ENCODE measurements at places on chromosomes 7 and 10.

DNA sequence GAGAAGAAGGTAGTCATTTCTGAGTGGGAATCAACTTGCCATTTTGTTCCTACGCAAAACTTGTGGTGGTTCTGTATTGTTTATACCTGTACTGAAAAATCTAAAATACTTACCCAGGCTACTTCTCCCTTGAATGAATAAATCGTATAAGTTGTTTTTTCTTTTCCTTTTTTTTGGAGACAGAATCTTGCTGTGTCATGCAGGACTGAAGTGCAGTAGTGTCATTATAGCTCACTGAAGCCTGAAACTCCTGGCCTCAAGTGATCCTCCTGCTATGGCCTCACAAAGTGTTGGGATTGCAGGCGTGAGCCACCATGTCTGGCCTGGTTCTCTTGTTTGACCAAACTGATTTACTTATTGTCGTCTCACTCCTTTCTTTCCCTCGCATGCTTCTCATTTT is 27.9 kb downstream of the LUC7L2 start:
- no peak for DNase-seq
- H3K27ac ChIP-seq = no peak overlapping the region
- peaks cover 11% of the 10 kb centered on the region for H3K36me3 ChIP-seq

DNA sequence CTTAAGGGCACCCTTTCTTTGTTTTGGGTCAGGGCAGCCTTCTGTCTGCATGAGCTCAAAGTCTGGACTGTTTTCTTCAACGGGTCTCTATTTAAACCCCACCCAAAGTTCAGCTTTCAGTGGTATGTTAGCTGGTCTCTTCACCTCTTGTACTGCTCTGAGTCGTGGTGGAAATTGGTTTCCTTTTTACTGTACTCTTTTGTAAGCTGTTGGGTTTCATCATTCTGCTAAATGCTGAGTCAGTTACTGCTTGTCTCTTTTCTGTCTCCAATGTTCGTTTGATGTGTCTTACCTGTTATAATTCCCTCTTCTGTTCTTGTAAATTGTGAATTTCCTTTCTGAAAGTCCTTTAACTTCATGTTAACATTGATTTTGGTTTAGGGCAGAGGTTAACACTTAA is 64.1 kb upstream of the MALRD1 start:
- no peaks in the 10 kb centered on the region for H3K4me1 ChIP-seq
- no peaks in the 10 kb centered on the region for H3K36me3 ChIP-seq
- no peak overlapping the region for H3K27ac ChIP-seq
- no peaks in the 10 kb centered on the region for H3K27me3 ChIP-seq
- no peak overlapping the region for H3K4me3 ChIP-seq

DNA sequence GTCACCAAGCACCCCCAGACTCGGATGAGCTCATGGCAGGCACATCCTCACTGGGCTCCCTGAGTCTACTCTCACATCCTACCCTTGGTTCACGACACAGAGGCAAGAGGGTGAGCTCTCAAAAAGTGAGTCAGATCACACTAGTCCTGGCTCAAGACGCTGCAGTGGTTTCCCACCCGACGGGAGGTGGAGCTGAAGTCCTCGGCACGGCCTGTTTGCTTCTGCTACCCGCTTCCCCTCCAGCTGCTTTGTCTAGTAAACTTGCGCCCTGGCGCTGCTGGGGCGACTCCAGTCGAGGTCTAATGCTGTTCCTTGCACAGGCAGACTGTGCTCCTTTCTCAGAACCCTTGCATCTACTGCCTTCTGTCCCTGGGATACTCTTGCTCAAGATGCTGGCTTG is 13.5 kb upstream of the SFMBT2 start:
- DNase-seq = no peak
- H3K27me3 ChIP-seq = peaks cover 18% of the 10 kb centered on the region
- no peak overlapping the region for H3K4me3 ChIP-seq
- H3K4me1 ChIP-seq = no peaks in the 10 kb centered on the region
- H3K36me3 ChIP-seq = no peaks in the 10 kb centered on the region
- H3K27ac ChIP-seq = no peak overlapping the region

GRCh38 chr7:92485267-92485892 is 7.6 kb upstream of the ERVW-1 start:
- no peaks in the 10 kb centered on the region for H3K4me1 ChIP-seq
- H3K36me3 ChIP-seq = peaks cover 11% of the 10 kb centered on the region
- no peaks in the 10 kb centered on the region for H3K27me3 ChIP-seq
- DNase-seq = no peak
- no peak overlapping the region for H3K4me3 ChIP-seq

DNA sequence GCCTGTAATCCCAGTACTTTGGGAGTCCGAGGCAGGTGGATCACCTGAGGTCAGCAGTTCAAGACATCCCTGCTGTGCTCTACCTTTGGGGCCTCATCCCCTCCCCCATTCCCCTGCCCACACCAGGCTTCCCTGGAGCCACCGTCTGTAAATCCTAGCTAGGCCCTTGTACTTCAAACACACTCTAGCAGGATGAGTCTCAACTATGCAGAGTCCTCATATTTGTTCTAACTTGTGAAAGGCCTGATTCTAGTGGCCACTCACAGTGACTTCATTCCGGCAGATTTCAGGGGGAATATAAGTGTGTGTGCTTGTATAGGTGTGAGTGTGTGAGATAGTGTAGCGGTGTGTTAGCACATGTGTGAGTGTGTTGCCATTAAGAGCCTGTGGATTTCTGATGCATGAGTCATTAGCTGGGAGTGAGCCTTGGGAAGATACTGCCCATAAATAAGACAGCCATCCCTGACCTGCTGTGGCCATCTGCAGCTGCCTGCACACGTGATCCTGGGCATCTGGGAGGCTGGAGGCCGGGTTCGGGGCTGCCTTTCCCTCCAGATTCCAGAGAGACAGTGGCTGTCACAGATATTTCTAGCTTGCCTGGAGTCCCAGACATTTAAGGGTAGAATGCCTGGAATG is 1.7 kb upstream of the NEURL1 start:
- H3K4me3 ChIP-seq = peak overlapping the region; percentile 8
- H3K27ac ChIP-seq = peak overlapping the region; percentile 82
- H3K36me3 ChIP-seq = no peaks in the 10 kb centered on the region
- peak; percentile 53 for DNase-seq
- peaks cover 17% of the 10 kb centered on the region for H3K27me3 ChIP-seq

DNA sequence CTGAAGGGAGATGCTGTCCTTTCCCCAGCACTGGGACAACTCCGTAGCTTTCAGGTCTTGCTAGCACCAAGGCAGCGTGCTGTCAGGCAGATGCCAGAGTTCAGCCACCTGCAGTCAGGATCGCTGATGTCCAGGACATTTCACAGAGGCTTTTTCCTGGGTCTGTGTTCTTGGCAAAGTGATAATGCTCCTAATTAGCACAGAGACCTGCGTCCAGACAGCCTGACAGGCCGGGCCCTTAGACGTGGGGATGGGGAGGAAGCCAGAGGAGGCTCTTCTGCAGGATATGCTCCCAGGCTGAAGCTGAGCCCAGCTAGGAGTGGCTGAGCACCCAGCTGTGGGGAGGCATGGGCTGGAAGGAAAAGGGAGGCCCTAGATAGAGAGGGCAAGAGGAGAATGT is 82.5 kb upstream of the TBX20 start:
- H3K36me3 ChIP-seq = no peaks in the 10 kb centered on the region
- no peaks in the 10 kb centered on the region for H3K4me1 ChIP-seq
- DNase-seq = no peak
- peaks cover 1% of the 10 kb centered on the region for H3K27me3 ChIP-seq
- no peak overlapping the region for H3K27ac ChIP-seq

DNA sequence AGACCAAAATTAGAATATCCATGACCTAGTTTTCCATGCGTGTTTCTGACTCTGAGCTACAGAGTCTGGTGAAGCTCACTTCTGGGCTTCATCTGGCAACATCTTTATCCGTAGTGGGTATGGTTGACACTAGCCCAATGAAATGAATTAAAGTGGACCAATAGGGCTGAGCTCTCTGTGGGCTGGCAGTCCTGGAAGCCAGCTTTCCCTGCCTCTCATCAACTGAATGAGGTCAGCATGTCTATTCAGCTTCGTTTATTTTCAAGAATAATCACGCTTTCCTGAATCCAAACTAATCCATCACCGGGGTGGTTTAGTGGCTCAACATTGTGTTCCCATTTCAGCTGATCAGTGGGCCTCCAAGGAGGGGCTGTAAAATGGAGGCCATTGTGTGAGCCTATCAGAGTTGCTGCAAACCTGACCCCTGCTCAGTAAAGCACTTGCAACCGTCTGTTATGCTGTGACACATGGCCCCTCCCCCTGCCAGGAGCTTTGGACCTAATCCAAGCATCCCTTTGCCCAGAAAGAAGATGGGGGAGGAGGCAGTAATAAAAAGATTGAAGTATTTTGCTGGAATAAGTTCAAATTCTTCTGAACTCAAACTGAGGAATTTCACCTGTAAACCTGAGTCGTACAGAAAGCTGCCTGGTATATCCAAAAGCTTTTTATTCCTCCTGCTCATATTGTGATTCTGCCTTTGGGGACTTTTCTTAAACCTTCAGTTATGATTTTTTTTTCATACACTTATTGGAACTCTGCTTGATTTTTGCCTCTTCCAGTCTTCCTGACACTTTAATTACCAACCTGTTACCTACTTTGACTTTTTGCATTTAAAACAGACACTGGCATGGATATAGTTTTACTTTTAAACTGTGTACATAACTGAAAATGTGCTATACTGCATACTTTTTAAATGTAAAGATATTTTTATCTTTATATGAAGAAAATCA is 35.5 kb downstream of the CAV1 start:
- no peak overlapping the region for H3K27ac ChIP-seq
- no peaks in the 10 kb centered on the region for H3K27me3 ChIP-seq
- no peak overlapping the region for H3K4me3 ChIP-seq
- H3K4me1 ChIP-seq = peaks cover 29% of the 10 kb centered on the region

GRCh38 chr10:126798649-126799048 is 106.6 kb upstream of the DOCK1 start:
- DNase-seq = no peak
- no peaks in the 10 kb centered on the region for H3K4me1 ChIP-seq
- no peak overlapping the region for H3K4me3 ChIP-seq
- H3K27me3 ChIP-seq = peaks cover 8% of the 10 kb centered on the region

GRCh38 chr7:153510674-153511073 is 541.5 kb upstream of the DPP6 start:
- H3K4me3 ChIP-seq = no peak overlapping the region
- no peak overlapping the region for H3K27ac ChIP-seq
- H3K27me3 ChIP-seq = no peaks in the 10 kb centered on the region
- DNase-seq = no peak

DNA sequence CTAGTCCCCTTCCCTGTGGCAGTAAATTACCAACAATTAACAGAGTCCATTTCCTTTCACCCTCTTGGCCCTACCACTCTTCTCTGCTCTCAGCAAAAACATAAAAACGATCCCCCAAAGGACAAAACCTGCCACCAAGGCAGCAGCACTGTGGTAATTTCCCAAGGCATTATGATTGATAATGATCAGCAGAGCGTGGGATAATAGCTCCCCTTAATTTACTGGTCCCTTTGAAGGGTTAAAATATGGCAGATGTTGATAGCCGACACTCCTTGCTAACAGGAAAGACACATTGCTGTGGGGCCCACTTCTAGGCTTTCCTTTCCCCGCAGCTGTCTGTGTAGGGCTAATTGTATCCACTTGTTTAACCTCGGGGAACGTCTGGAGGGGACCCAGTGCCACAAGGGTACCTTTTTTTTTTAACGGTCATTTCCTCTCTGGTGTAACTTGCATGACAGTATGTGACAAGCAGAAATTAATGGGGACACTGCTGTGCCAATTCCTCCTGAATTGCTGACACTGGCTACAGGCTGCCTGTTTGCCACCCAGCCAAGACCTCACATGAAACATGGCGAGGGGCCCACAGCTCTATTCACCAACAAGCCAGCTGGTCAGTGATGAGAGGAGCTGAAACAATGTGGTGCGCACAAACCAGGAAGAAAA is 81.3 kb downstream of the CDK6 start:
- H3K4me3 ChIP-seq = peak overlapping the region; percentile 8
- DNase-seq = no peak
- peaks cover 12% of the 10 kb centered on the region for H3K36me3 ChIP-seq
- no peaks in the 10 kb centered on the region for H3K27me3 ChIP-seq
- peak overlapping the region; percentile 73 for H3K27ac ChIP-seq

- peaks cover 2% of the 10 kb centered on the region for H3K27me3 ChIP-seq
- no peak overlapping the region for H3K27ac ChIP-seq
- H3K4me3 ChIP-seq = no peak overlapping the region
- DNase-seq = no peak
- no peaks in the 10 kb centered on the region for H3K4me1 ChIP-seq
- H3K36me3 ChIP-seq = no peaks in the 10 kb centered on the region
Observed at GRCh38 chr7:103698064-103698463, 252.1 kb upstream of the SLC26A5 start.

DNA sequence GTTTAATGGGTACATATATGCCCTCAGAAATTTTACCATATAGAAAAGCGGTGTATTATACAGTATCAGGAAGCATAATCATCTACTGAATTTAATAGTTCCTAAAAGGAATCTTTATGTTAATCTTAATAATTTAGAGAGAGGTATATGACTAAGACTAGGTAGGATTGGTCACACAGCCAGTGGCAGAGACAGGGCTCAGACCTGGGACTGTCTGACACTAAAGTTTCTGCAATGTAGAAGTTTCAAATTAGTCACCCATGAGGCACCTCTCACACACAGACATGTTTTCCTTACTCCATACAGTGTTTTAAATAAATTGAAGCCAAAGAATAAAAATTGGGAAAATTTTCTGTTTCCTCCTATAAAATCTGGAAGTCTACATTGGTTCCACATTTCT is 72.8 kb upstream of the ADRA2A start:
- H3K27ac ChIP-seq = no peak overlapping the region
- H3K4me1 ChIP-seq = peaks cover 3% of the 10 kb centered on the region
- no peak overlapping the region for H3K4me3 ChIP-seq
- H3K36me3 ChIP-seq = peaks cover 15% of the 10 kb centered on the region
- DNase-seq = no peak
- no peaks in the 10 kb centered on the region for H3K27me3 ChIP-seq

DNA sequence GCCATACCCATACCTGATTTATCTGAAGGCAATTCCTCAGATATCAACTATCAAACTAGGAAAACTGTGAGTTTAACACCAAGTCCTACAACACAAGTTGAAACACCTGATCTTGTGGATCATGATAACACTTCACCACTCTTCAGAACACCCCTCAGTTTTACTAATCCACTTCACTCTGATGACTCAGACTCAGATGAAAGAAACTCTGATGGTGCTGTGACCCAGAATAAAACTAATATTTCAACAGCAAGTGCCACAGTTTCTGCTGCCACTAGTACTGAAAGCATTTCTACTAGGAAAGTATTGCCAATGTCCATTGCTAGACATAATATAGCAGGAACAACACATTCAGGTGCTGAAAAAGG is 69.0 kb upstream of the RSBN1L start:
- peaks cover 4% of the 10 kb centered on the region for H3K4me1 ChIP-seq
- H3K36me3 ChIP-seq = peaks cover 17% of the 10 kb centered on the region
- no peak overlapping the region for H3K4me3 ChIP-seq
- DNase-seq = no peak
- H3K27me3 ChIP-seq = no peaks in the 10 kb centered on the region
- peak overlapping the region; percentile 5 for H3K27ac ChIP-seq

DNA sequence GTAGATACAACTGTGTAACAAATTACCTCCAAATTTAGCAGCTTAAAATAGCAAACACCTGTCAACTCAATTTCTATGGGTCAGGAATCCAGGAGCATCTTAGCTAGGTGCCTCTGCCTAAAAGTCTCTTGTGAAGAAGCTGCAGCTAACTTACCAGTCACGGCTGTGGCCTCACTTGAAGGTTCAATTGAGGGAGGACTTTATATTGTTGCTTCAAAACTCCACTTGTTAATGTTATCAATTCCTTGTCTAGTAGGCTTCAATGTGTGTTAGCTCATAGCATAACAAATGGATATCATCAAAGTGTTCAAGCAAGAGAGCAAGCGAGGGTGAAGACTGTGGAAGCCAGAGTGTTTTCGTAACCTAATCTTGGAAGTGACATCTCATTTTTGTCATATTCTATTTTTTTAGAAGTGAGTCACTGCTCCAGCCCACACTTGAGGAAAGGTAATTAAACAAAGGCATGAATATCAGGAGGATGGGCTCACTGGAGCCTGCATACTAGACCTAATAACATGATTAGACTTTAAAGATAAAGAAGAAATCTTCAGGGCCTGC is 172.9 kb downstream of the SPAG6 start:
- H3K4me3 ChIP-seq = no peak overlapping the region
- peaks cover 8% of the 10 kb centered on the region for H3K36me3 ChIP-seq
- peaks cover 10% of the 10 kb centered on the region for H3K27me3 ChIP-seq
- DNase-seq = no peak
